ENCODE measurements at places on chromosomes 1 and 21.

- no peak for DNase-seq
Observed at GRCh38 chr21:26717146-26717739, 128.0 kb downstream of the ADAMTS1 start.

GRCh38 chr1:162502928-162503327 is 5.3 kb downstream of the UHMK1 start:
- no peak for DNase-seq

- DNase-seq: no peak
Observed at GRCh38 chr1:228274452-228275178, 66.8 kb downstream of the OBSCN start.

- DNase-seq: no peak
Observed at GRCh38 chr1:22536506-22536905, 26.8 kb upstream of the EPHA8 start.

DNA sequence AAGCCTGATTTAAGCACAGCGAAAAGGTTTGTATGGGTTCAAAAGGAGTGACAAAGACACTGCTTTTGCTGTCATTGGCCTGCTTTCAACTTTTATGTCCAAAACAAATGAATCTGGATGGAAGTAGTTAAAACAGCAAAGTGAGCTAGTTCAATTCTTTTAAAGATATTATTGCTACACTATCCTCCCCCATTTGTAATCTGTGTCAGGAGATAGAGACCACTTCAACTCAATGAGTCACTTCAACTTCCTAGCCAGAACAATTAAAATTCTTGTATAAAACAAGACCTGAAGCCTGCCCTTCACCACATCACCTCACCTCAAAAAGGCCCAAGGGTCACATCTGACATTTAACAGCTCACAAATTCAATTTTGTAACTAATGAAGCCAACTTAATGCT is 364.1 kb upstream of the LYPLAL1 start:
- DNase-seq: no peak

- no peak for DNase-seq
Observed at GRCh38 chr1:158007667-158008386, 14.4 kb downstream of the KIRREL1 start.

DNA sequence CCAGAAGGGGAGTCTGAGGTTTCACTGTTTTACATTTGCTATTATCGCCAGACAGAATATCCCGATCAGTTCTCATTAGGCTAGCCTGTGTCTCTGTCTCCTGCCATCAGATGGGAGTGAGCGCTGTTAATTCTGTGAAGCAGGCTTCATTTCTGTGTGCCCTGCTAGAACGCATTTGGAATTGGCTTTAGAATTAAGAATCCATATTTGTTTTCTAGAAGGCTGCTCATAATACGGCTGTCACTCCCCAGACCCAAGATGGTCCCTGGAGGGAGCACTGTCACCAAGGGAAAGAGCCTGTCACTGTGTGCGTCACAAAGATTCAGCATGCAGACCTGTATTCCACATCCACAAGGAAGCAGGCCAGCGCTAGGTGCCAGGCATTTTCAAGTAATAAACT is 49.2 kb downstream of the CASQ2 start:
- no peak for DNase-seq

DNA sequence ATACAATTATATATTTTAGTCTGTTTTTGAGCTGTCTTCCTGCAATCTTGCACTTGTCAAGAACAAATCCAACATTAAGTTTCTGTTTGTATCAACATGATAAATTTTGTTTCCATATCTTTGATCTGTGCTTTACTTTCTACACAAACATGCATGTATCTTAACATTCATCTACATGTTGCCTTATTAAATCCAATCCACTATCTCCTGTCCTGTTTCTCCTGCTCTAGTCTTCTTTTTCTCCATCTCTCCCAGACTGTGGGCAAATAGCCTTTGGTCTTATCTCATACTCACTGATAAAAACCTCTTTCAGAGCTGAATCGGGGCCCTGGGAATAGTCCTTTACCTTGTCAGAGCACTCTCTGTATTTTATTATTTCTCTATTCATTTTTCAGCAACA is 101.3 kb downstream of the PLPPR4 start:
- no peak for DNase-seq

- DNase-seq: no peak
Observed at GRCh38 chr1:52153010-52153409, 11.1 kb downstream of the ZFYVE9 start.

GRCh38 chr1:21188235-21188634 is 11.5 kb upstream of the EIF4G3 start:
- DNase-seq: no peak

- DNase-seq: no peak
Observed at GRCh38 chr1:29639156-29639736, 402.9 kb downstream of the PTPRU start.

DNA sequence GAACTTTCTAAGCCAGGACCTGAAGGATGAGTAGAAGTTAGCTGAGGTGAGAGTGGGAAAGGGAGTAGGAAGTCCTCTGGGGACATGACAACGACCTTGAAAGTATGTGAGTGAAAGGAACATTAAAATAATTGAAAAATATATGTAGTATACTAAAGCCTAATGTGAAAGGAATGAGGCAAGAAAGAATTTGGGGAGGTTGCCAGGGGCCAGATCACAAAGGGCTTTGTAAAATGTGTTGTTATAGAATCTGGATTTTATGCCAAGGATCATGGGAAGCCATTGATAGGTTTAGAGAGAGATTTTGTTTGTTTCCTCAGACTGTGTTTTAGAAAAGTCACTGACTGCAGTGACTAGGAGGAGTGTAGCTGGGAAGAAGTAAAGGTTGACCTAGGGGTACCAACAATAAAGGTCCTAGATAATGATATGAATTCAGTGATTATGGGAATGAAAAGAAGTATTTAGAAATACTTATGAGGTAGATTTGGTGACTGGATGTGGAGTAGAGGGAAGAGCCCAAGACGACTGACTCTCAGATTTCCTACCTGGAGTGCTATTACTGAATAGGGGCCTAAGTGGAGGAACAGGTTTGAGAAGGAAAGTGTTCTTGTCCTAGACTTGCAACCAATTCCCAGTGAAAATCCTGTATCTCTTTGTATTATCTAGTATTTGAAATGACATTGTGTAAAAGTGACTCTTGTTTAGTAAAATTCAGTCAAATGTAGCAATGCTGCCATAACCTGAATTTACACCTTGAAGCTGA is 179.8 kb downstream of the PHTF1 start:
- no peak for DNase-seq

DNA sequence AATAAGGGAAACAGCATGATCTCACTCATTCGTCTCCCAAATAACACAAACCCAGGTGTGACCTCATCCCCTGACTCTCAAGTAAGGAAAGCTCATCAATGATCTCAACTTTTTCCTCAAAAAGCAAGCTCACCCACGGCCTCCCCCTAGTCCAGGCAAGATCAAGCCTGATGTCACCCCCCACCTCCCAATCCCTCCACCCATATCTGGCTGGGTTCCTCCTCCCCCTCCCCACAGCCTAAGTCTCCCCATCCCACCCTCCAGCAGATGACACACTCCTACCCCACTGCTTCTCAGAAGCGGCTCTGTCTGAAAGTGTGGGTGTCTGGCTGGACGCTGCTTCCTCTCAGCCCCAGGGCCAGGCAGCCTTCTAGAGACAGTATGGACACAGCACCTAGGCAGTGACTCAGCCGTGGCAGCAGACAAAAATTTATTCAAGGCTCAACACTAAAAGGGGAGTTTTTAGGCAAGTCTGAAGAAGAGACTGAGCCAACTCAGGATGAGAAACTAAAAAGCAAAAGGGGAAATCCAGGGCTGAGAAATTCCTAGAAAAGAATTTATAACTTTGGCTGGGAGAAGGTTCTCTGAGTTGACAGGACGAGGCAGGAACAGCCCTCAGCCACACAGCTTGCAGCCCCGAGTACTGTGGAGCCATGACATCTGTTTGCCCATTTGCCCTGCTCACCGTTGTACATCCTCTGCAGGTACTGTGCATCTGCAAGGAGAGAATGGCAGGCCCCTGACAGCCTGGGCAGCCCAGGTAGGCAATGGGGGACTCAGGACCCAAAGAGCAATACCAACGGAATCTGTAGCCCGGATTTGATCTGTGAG is 81.6 kb upstream of the LRRC8D start:
- DNase-seq: no peak

GRCh38 chr1:56833088-56833487 is 13.9 kb upstream of the FYB2 start:
- no peak for DNase-seq

- DNase-seq: no peak
Observed at GRCh38 chr1:70440642-70441391, 29.7 kb downstream of the CTH start.

- peak; percentile 75 for DNase-seq
Observed at GRCh38 chr1:167135281-167135840, 41.5 kb downstream of the STYXL2 start.

- no peak for DNase-seq
Observed at GRCh38 chr1:157437296-157437695, 115.0 kb downstream of the FCRL5 start.

- DNase-seq: no peak
Observed at GRCh38 chr1:11654137-11654938, at the start of the genes FBXO2 and FBXO44. Gene FBXO2, minus strand, starts transcription at chr1:11654429. Its CDS starts 89 bp downstream, at chr1:11654340. Gene FBXO44, plus strand, starts transcription at chr1:11654877. Its CDS starts 959 bp downstream, at chr1:11655836.

GRCh38 chr1:1833916-1834325 is 55.7 kb upstream of the NADK start:
- DNase-seq: no peak

DNA sequence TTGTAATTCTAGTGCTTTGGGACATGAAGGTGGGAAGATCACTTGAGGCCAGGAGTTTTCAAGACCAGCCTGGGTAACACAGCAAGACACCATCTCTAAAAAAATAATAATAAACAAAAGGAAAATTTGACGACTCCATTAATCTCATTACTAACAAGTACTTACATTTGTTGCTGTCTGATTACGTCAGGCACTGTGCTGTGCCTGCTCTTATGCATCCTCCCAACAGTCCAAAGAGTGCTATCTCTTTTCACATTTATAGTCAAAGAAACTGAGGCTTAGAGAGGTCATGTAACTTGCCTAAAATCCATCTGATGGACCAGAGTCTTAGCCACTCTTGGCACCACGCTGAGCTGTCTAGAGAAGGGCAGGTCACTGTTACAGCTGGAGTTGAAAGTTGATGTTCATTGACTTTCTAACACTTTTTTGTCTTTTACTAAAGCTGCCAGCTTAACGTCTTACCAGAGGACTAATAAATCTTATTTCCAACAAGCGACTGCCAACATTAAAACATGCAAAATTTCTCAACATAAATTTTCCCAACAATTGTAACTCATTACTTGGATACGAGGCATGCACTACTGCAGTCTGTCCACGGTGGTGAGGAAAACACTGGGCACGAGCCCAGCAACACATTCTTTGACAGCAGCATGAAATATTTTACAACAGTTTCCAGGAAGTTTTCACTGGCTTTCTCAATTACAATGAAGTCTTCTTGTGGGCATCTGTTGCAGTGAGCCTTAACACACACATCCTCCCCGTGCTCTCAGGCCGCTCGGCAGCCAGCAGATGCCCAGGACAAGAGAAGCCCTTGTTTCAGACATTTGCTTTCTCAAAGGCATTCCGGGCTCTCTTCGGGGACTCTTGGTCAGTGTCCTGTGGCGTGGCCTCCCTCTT is 262.9 kb upstream of the PROX1 start:
- DNase-seq: no peak

DNA sequence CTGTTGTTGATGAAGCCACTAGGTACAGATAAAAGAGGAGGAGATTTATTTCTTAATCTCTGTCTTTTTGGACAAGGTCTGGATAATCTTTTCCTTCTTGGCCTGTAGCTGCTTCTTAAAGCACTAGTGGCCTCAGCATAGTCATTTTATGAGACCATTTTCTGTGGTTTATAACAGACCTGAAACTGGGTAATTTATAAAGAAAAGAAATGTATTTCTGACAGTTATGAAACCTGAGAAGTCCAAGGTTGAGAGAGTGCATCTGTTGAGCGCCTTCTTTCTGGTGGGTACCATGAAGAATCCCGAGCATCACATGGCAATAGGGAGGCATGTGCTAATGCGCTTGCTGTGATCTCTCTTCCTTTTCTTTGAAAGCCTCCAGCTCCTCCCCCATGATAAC is 36.7 kb upstream of the PDC start:
- no peak for DNase-seq

GRCh38 chr1:207845109-207845508 is 65.8 kb downstream of the CD34 start:
- DNase-seq: no peak

GRCh38 chr1:178232949-178233348 is 139.0 kb downstream of the RASAL2 start:
- DNase-seq: no peak

DNA sequence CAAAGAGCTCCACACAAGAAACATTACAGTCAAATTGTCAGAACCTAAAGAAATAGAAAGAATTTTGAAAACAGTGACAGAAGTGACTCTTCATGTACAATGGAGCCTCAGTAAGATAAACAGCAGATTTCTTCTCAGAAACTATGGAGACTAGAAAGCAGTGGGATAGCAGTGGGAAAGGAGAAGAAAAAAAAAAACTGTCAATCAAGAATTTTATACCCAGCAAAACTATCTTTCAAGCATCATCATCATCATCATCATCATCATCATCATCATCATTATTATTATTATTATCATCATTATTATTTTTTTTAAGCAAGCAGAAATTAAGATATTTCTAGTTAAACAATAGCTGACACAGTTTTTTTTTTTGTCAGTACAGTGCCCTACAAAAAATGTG is 24.2 kb downstream of the CEP170 start:
- no peak for DNase-seq

DNA sequence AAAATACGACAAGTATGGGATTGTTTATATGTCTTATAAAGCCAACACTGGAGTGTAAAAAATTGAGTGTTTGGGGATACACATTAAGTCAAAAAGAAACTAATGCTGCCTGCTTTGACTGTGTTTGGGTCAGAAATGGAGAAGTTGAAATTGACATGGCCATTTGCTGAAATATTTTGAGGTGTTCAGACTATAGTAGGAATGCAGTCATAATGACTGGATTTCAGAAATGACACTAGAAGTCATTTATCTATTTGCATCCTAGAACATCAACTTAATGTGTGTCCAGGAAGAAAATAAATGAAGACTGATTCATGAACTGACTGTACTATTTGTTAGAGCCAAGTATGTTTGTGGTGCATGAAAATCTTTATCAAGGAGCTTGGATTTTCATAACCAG is 28.4 kb downstream of the RASAL2 start:
- no peak for DNase-seq

- no peak for DNase-seq
Observed at GRCh38 chr1:93237021-93237420, 56.5 kb downstream of the CCDC18 start.

DNA sequence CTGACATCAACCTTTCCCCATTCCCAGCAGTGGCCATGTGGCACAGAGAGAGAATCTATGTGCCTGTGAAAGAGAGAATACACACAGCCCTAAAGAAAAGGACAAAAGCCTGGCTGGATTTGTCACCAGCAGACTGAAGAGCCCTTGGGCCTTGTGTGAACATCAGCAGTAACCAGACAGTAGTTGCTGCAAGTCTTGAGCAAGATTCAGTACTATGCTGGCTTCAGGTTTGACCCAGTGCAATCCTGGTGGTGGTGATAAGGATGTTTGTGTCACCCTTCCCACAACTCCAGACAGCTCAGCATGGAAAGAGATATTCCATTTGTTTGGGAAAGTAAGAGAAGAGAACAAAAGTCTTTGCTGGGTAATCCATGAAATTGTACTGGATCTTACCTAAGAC is 28.4 kb upstream of the GBP6 start:
- no peak for DNase-seq
